Activated CD4-positive, CD25-positive, alpha-beta regulatory T cell (primary cell): ENCODE measurements at places on chromosomes 6 and 20.

GRCh38 chr20:3612795-3613572, 50.2 kb downstream of the GFRA4 start:
- DNase-seq: no peak

GRCh38 chr6:10800810-10801209, 37.5 kb downstream of the MAK start:
- no peak for DNase-seq

DNA sequence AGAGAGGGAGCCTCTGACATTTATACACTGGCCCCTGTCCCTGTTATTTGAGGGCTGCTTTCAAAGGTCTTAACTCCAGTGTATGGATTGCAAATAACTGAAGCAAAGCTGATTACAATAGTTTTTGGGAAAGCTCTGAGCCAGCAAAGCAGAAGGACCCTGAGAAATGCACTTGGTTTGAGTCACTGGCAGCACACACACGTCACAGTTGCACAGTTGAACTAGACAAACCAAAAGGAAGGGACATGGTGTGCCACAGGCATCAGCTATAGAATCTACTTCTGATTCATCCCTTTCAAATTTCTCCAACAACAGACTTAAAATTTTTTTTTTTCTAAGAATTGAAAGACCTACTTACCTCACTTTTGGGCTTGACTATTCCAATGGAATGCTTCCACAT, 56.4 kb downstream of the SNRNP48 start:
- DNase-seq: no peak

DNA sequence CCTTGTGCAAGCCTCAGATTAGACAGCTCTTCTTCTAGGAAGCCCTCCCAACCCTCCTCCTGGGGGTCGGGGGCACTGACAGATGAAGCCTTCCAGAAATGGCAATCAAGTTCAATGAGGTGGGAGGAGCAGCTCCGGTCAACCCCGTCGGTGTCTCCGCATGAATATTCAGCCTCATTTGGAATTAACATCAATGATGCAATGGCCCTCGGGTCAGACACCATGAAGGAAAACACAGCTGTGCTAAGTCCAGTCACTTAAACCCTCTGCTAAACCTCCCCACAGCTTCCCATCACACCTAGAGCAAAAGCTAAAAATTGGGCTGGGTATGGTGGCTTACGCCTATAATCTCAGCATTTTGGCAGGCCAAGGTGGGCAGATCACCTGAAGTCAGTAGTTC, 36.5 kb downstream of the ZNF217 start:
- no peak for DNase-seq
